ENCODE measurements at places on chromosomes 4 and X.

DNA sequence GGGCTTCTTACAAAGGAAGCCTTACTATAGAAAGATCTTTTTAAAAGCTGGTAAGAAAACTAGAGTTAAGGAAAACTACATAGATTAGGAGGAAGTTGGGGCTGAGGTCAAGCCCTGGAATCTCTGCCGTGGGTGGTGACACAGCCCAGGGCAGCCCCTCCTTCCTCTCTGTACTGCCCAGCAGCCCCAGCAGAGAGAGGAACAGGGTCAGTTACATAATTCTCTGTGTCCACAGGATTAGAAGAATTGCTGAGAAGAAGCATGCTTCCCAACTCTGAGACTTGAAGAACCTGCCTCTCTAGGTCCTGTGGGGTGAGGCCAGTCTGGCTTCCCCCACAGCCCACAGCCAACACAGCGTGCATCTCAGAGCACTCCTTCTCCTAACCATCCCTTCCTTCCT, 9.2 kb upstream of the ABLIM2 start:
- no peak for DNase-seq

GRCh38 chr4:118762730-118763477, 73.0 kb downstream of the SEC24D start:
- DNase-seq: no peak

GRCh38 chr4:67051000-67051789, 494.1 kb downstream of the CENPC start:
- DNase-seq: no peak

DNA sequence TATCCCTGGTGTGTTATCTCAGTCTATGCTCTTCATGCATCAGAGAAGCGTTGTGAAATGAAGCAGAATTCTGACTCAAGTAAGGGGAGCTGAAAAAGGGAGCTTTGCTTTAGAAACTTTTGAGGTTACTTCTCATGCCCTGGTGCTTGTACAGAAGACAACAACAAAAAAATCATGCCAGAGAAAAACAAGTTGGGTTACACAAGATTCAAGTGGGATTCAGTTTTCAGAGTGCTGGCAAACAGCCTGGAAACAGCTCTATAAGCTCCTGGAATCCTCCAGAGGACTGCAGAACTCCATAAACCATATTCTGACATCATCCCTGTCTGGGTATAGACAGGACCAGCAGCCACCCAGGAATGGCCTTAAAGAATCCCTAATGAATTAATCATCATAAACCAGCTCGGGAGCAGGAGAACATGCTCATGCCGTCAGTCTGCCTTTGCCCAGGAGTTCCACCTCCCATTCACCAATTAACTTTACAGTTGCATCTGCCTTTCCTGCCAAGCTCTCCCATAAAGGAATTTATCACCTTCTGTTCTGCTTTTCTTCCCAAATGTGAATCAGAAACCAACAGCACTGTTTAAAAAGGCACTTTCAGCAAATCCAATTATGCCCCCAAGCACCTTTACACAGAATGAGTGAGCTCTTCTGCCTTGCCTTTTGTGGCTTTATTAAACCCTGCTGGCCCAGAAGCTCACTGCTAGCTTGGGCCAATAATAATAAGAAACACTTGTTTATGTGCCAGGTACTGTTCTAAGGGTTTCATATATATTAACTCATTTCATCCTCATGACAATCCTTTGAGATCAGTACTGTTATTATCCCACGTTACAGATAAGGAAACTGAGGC, 54.5 kb upstream of the FBXW7 start:
- no peak for DNase-seq

GRCh38 chrX:29241809-29242208, 654.6 kb downstream of the IL1RAPL1 start:
- no peak for DNase-seq

- no peak for DNase-seq
Observed at GRCh38 chr4:4491396-4491893, 50.4 kb downstream of the STX18 start.

DNA sequence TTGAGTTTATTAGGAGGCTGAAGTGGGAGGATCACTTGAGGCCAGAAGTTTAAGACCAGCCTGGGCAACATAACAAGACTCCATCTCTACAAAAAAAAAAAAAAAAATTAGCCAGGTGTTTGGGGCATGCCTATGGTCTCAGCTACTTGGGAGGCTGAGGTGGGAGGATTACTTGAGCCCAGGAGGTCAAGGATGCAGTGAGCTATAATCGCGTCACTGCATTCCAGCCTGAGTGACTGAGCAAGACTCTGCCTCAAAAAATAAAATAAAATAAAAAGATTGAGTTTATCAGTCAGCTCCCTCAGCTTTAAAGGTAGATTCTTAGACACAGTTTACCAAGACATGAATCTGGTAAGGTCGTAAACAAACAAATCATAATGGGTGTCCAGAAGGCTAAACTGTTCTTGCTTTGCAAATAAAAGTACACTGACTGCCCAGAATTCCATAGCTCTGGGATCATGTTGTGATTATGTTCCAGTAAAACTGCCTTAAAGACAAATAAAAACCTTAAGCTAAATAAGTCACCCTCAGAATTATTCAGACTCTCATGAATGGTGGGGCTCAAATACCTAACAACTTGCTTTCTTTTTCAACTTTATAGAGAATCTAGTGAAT, 18.7 kb downstream of the APOO start:
- DNase-seq: no peak

GRCh38 chr4:141126769-141127168, 6.5 kb downstream of the RNF150 start:
- DNase-seq: no peak

DNA sequence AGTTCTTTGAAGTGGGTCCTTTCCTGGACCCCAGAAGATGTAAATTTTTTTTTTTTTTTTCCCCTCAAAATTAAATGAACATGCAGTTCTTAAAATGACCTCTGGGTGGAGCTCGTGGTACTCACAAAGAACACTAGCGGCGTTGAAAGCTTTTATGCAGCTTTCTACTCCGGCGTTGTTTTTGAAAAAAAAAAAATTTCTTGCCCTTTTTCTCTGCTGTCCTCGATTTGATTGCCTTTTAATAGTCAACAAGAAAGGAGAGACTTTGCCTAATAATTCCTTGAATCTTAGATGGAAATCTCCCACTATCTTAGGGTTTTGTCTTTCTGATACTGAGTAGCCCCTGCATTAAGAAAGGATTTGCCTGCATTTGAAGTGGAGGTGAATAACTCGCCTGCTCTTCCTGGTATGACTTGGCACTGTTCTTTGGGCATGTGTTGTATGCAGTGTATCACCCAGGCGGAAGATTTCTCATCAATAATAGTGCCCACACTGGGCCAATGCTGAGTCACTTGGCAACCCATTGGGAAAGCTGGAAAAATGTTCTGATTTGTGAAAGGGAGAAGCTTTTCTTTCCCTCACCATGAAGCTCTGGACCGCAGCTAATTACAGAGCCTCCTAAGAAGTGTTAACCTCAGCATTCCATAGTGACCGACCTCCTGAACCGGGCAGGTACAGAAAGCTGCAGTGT, 104.0 kb downstream of the PHEX start:
- no peak for DNase-seq

DNA sequence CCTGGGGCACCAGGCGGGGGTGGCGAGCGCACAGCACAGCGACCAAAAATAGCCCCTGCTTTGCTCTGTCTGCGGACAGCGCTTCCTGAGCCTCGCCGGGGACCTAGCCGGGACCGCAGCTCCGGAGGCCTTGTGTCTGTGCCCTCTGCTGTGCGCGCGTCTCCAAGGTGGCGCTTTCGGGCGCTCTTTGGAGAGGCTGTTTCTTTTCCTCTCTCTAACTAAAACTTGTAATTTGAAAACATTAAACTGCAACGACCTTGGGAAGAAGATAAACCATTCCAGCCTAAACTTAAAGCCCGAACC, 3.4 kb downstream of the ARX start:
- DNase-seq: no peak

GRCh38 chrX:1401611-1402430, 9.9 kb upstream of the SLC25A6 start:
- DNase-seq: no peak

DNA sequence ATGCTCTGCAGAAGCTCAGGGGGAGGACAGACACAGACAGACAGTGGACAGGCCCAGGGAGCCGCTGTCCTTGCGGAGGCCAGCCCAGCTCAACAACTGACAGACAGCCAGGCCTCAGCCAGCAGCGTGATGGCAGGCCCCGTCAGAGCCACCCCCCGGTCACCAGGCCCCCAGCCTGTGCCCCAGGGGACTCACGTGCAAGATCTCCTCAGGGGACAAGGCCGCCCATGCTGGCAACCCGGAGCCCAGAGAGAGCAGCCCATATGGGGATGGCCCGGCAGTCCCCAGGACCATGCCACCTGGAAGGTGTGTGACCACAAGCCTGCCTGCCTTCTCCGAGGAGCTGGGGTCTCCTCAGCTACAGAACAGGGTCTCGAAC, 28.0 kb upstream of the MXD4 start:
- no peak for DNase-seq

GRCh38 chr4:140645196-140645595, 76.4 kb upstream of the UCP1 start:
- DNase-seq: no peak

- DNase-seq: no peak
Observed at GRCh38 chr4:921830-922331, 10.2 kb downstream of the GAK start.

DNA sequence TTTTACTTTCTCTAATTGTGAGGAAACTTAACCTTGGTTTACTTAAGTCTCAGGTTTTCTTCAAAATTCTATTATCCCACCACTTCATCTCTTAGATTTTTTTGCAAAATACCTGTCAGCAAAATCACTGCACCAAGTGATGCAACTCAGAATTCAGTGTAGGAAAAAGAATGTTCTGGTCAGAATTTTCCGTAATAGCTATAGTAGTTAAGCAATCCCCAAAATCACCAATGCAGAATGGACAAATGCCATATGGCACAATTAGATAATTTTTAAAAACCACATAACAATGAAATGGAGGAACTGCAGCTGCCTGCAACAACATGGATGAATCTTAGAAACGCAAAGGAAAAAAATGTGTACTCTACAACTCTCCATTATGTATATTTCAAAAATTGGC, 373.1 kb downstream of the NAF1 start:
- DNase-seq: no peak

DNA sequence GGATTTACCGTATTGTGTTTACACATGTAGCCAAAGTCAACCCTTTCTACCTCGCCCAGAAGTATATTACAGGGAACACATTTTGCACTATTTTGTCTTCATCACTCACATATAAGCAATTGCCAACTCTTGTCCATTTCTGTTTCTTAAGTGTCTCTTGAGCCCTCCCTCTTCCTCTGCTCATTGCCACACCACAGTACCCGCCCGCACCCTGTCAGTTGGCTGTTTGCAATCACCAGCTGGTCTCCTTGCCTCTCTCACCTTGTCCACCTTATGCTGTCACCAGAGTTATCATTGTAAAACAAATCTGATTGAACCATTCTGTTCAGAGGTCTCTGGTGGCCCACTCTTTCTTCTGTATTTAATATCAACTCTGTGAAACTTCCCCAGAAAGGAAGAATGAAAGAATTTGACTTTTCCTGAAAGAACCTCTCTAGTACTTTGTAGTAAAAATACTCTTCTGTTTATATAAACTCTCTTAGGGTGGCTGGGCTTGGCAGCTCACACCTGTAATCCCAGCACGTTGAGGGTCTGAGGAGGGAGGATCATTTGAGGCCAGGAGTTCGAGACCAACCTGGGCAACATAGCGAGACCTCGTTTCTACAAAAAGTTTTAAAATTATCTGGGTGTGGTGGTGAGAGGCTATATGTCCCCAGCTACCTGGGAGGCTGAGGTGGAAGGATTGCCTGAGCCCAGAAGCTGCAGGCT, 50.2 kb downstream of the ING2 start:
- no peak for DNase-seq

Measured in stimulated activated CD8-positive, alpha-beta memory T cell treated with anti-CD3 and anti-CD28 coated beads, Interleukin-4, amount 100 ng/mL, for 4 hours (primary cell).